Activated CD8-positive, alpha-beta memory T cell treated with anti-CD3 and anti-CD28 coated beads for 24 hours (primary cell): ENCODE measurements at places on chromosomes 4 and X.

DNA sequence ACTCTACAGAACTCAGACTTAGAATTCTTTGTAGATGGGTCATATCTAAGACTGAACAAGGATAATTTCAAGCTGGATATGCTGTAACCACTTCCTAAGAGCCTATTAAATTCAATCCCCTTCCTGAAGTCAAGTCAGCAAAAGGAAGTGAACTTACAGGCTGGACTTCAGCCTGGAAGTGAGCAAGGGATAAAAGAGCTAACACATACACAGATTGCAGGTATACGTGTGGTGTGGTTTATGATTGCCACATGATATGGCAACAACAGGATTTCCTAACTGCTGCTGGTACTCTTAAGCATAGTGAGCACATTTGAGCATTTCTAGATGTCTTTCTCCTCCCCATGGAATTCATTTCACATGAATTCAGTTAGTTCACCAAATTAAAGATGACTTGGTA lies 38.2 kb upstream of the UXT start:
- no peak for DNase-seq

- no peak for DNase-seq
These were observed 27.1 kb upstream of the REST start for GRCh38 chr4:56880572-56880971.

GRCh38 chr4:101693842-101694398 lies 96.6 kb upstream of the BANK1 start:
- no peak for DNase-seq

DNA sequence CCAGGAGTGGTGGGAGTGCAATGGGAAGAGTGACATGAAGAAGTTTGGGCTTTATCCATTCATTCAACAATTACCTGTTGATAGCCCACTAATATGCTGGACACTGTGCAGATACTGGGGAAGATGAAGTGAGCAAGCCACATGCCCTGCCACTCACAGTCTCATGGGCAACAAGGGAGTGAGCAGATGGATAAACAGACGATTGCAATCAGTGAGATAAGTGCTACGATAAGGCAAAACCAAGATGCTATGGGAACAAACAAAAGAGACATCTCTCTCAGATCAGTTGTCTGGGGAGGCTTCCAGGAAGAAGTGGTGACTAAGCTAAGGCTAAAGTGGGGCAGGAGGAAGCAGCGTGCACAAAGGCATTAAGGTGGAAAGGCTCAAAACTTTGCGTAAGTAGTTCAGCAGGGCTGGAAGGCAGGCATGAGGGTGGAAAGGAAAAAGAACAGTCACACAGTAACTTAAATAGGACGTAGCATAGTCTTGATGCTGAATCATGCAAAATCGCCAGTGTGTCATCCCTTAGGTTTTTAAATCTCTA lies 31.7 kb downstream of the GAB3 start:
- DNase-seq = no peak

- DNase-seq = no peak
These were observed 124.4 kb downstream of the VEGFC start for GRCh38 chr4:176668324-176668723.

- DNase-seq = no peak
These were observed 1375.3 kb downstream of the PCDH18 start for GRCh38 chr4:136156947-136157346.

- DNase-seq = no peak
These were observed 3.3 kb downstream of the CDK16 start for GRCh38 chrX:47221756-47222155.
